ENCODE measurements at places on chromosomes 4 and X.

- no peak for DNase-seq
Observed at GRCh38 chrX:106263817-106264216, 95.7 kb downstream of the PWWP3B start.

GRCh38 chr4:147547314-147548056 is 66.6 kb downstream of the EDNRA start:
- DNase-seq = no peak

GRCh38 chr4:84530871-84531270 is 31.8 kb upstream of the NKX6-1 start:
- no peak for DNase-seq

DNA sequence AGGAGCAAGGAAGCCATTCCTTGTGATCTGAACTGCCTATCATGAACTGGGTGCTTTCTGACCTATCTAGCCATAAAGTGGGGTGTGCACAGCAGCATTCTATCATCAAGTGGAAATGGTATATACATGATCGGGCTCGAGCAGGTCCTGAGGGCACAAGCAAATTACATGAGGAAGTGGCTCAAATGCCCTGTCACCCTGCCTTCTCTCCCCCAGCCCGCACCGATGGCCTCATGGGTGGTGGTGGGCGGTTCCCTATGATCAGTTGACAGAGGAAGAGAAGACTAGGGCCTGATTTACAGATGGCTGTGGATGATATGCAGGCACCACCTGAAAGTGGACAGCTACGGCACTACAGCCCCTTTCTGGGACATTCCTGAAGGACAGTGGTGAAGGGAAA is 46.3 kb upstream of the BCLAF3 start:
- DNase-seq = no peak

- DNase-seq = no peak
Observed at GRCh38 chr4:2713337-2713736, 42.8 kb downstream of the TNIP2 start.

GRCh38 chr4:15164571-15164970 is 162.3 kb downstream of the CPEB2 start:
- no peak for DNase-seq

DNA sequence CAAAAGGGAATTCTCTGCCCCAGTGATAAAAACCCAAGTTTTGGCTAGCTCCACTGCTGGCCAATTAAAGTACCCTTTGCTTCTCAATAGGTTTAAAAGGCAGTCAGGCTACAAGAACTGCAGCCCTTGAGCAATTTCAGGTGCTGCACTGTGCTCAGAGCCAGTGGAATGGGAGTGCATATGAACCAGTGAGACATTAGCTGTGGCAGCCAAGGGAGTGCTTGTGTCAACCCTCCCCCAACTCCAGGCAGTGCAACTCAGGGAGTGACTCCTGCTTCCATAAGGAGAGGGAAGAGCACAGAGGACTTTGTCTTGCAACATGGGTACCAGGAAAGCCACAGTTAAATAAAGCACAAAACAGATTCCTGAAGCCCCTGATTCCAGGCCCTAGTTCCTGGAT is 61.6 kb upstream of the VAMP7 start:
- DNase-seq = no peak

GRCh38 chr4:158807691-158808090 is 38.9 kb downstream of the FNIP2 start:
- DNase-seq = no peak

- DNase-seq = no peak
Observed at GRCh38 chr4:158189422-158189821, 16.6 kb upstream of the GASK1B start.

DNA sequence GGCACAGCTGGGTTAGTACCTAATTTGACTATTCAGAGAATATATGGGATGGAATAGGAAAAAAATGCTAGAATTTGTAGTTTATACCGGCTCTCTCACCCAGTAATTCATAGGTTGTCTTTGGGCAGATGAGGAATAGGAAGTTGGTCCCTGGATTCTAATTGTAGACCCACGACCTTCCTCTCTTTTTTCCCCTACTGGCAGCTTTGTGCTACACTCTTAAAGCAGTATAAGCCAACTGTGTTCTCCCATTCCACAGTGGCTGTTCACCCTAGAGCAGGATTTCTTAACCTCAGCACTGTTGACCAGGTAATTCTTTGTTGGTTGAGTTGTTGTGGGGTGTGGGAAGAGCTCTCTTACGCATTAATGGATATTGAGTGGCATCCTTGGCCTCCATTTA is 92.9 kb downstream of the FNIP2 start:
- no peak for DNase-seq

GRCh38 chr4:147782087-147782781 is 50.3 kb downstream of the ARHGAP10 start:
- no peak for DNase-seq

- DNase-seq = no peak
Observed at GRCh38 chrX:53094582-53094905, 602 bp downstream of the KANTR start.

DNA sequence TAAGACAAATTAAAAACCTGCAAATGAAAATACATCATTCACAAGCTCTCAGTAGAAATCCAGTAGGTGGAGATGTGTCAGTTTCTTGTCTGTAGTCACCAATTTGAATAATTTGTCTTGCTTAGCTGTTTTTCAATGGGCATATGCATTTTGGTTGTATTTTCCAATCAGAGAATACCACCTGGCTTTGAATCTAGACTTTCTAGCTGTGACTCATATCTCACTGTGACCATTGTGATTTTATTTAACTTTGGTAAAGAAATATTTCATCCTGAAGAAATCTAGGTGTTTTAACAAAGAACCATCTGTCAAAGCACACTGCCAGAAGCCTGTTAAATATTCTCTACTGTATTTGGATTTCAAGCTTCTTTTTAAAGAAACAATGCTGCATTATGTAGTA is 1650.6 kb upstream of the IGFBP7 start:
- DNase-seq = no peak
